ENCODE measurements at places on chromosomes 4 and X.

DNA sequence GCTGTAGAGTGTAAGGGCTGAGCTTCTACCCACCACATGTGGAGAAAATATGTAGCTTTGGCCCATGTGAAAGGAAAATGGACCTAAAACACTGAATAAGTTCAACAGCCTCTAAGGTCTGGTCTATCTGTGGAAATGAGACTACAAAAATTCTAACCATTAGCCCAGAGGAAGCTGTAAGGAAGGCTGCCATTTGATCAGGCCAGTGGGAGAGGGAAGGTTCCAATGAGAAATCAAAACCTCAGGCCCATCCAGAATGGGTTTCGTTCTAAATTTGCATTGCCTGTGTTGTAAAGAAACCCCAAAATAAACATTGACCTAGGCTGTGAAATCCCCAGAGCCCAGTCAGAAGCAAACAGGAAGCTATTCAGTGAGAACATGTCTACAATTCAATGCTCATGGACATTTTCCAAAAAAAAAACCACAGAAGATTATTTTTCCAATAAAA, 320.4 kb upstream of the SLC7A11 start:
- no peak for DNase-seq
- no peaks in the 10 kb centered on the region for H3K4me1 ChIP-seq
- no peak overlapping the region for H3K4me3 ChIP-seq
- no peaks in the 10 kb centered on the region for H3K36me3 ChIP-seq
- H3K27ac ChIP-seq = peak overlapping the region; percentile 26
- no peaks in the 10 kb centered on the region for H3K27me3 ChIP-seq

DNA sequence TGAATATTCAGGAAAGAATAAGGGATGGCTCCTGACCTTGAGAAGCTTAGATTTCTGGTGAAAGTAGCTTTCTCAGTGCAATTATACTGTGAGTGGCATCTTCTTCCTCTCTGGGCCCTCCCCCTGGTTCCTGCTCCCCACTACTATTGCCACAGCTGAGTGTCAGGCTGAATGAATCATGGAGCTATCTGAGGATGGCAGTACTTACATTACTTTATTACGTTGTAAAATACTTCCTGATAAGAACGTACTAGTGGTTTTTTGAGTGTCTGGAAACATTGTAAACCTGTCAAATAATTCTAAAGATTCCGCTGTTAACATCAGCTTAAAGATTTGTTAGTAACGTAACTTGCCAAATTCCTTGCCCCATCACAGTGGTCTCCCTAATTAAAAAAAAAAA, 36.2 kb downstream of the ARHGAP10 start:
- H3K27ac ChIP-seq = no peak overlapping the region
- no peak overlapping the region for H3K4me3 ChIP-seq
- DNase-seq = no peak
- H3K4me1 ChIP-seq = peaks cover 19% of the 10 kb centered on the region
- no peaks in the 10 kb centered on the region for H3K36me3 ChIP-seq

DNA sequence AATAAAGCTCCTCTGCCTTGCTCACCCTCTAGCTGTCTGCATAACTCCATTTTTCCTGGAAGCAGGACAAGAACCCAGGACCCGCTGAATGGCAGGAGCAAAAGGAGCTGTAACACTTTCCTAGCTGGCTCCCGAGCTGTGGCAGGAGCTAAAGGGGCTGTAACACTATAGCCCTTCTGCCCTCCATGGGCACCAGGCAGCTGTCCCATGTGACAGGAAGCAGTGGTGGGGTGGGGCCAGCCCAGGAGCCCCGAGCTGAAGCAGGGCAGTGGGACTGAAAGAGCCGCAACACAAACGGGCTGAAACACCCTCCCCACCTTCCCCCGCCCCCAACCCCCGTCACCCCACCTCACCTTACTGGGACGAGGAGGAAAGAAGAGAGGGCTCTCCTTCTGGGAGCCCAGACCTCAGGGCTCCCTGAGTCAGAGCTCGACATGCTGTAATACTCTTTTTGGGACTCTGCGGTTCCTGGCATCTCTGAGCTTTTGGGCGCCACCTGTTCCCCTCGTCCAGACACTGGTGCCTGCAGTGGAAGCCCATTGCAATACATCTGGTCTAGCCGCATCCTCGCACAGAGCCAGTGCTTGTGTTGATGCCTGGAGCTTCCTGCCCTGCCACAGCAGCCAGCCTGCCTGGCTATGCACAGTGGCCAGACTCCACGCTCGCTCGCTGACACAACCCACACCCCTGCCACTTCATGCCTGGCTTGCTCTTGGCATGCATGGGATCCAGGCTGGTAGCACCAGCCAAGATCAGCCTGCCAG, 39.4 kb downstream of the PPM1K start:
- no peaks in the 10 kb centered on the region for H3K4me1 ChIP-seq
- no peaks in the 10 kb centered on the region for H3K36me3 ChIP-seq
- H3K27me3 ChIP-seq = no peaks in the 10 kb centered on the region
- H3K4me3 ChIP-seq = peak overlapping the region; percentile 28
- no peak for DNase-seq

DNA sequence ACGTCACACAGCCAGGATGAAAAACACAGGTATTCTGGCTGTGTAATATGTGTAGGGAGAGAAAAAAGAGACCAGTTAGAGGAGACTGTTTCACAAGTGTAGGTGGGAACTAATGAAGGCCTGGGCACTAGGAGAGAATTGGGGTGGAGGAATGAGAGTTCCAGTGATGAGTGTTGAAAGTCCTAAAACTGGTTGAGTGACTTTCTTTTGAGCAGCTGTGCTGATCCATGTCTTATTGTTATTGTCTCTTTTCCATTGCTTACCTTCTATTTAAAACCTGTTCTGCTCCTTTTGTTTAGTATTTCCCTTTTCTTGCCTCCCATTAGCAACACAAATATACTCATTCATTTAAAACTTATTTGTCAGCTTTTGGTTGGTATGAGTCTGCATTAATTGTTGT, 88.7 kb downstream of the PDLIM5 start:
- DNase-seq = no peak
- peaks cover 91% of the 10 kb centered on the region for H3K4me1 ChIP-seq
- no peak overlapping the region for H3K4me3 ChIP-seq
- peak overlapping the region; percentile 85 for H3K27ac ChIP-seq

DNA sequence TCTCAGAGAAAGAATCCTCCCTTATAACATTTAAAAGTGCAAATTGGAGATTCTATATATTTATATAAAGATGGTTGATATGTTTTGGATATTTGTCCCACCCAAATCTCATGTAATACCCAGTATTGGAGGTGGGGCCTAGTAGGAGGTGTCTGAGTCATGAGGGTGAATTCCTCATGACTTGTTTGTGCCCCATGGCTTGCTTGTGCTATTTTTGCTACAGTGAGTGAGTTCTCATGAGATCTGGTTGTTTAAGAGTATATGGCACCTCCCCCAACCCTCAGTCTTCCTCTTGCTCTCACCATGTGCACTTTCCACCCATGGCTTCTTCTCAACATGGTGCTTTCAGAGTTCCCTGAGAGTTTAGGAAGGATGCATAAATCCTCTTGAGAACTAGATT, 9.5 kb upstream of the ANKRD50 start:
- H3K4me1 ChIP-seq = no peaks in the 10 kb centered on the region
- DNase-seq = no peak
- no peaks in the 10 kb centered on the region for H3K36me3 ChIP-seq
- no peak overlapping the region for H3K27ac ChIP-seq

- H3K4me1 ChIP-seq = peaks cover 20% of the 10 kb centered on the region
- no peaks in the 10 kb centered on the region for H3K27me3 ChIP-seq
- no peak overlapping the region for H3K27ac ChIP-seq
- peaks cover 88% of the 10 kb centered on the region for H3K36me3 ChIP-seq
Measured at GRCh38 chr4:2891294-2891693, 47.6 kb downstream of the ADD1 start.

GRCh38 chr4:85734424-85734831, 259.5 kb downstream of the ARHGAP24 start:
- no peaks in the 10 kb centered on the region for H3K36me3 ChIP-seq
- no peaks in the 10 kb centered on the region for H3K27me3 ChIP-seq
- no peak overlapping the region for H3K4me3 ChIP-seq
- no peak overlapping the region for H3K27ac ChIP-seq
- H3K4me1 ChIP-seq = no peaks in the 10 kb centered on the region

DNA sequence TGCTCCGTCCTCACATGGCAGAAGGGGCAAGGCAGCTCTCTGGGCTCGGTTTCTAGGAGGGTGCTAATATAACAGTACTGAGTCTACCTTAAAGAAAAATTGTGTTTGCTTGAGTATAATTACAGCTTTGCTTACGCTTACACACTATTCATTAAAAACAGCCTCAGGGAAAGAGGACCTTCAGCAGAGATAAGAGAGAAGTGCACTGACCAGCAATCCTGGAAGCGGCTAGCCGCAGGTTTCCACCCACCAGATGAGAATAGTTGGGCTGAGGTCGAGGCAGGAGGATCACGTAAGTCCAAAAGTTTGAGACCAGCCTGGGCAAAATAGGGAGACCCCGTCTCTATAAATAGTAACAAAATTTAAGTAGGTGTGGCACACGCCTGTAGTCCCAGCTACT, 15.2 kb upstream of the MRFAP1 start:
- no peak for DNase-seq
- H3K27me3 ChIP-seq = no peaks in the 10 kb centered on the region
- no peak overlapping the region for H3K27ac ChIP-seq
- H3K4me3 ChIP-seq = no peak overlapping the region

DNA sequence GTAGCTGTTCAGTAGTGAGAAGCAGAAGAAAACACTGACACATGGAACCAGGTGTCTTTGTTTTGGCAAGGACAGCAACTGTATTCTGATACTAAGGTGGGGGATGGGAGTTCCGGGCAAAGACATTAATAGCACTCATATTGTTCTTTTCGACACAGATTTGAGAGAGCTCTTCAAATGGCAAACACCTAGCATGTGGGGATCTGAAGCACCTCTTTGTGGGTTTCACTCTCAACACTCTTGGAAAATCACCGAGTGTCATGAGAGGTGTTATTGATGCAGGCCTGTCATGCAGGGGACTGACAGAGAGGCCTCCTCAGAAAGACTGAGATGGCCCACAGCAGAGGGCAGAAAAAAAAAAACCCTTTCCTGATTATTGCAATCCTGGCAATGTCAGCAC, 228.4 kb upstream of the VCX start:
- H3K27ac ChIP-seq = no peak overlapping the region
- no peak for DNase-seq
- H3K4me3 ChIP-seq = no peak overlapping the region

GRCh38 chr4:126568652-126569570, 1063.8 kb upstream of the INTU start:
- H3K27me3 ChIP-seq = no peaks in the 10 kb centered on the region
- no peak overlapping the region for H3K27ac ChIP-seq
- no peak for DNase-seq
- no peaks in the 10 kb centered on the region for H3K36me3 ChIP-seq
- H3K4me1 ChIP-seq = no peaks in the 10 kb centered on the region
- no peak overlapping the region for H3K4me3 ChIP-seq

GRCh38 chr4:38563707-38564495, 100.1 kb upstream of the KLF3 start:
- H3K27ac ChIP-seq = no peak overlapping the region
- no peaks in the 10 kb centered on the region for H3K36me3 ChIP-seq
- H3K27me3 ChIP-seq = no peaks in the 10 kb centered on the region
- no peak for DNase-seq

- H3K4me1 ChIP-seq = no peaks in the 10 kb centered on the region
- no peaks in the 10 kb centered on the region for H3K27me3 ChIP-seq
- H3K4me3 ChIP-seq = no peak overlapping the region
- H3K36me3 ChIP-seq = no peaks in the 10 kb centered on the region
- no peak overlapping the region for H3K27ac ChIP-seq
Measured at GRCh38 chr4:183059797-183060196, 39.3 kb upstream of the WWC2 start.

GRCh38 chr4:32196950-32197688, 1477.0 kb downstream of the PCDH7 start:
- H3K27me3 ChIP-seq = no peaks in the 10 kb centered on the region
- H3K36me3 ChIP-seq = no peaks in the 10 kb centered on the region
- no peak overlapping the region for H3K4me3 ChIP-seq
- H3K4me1 ChIP-seq = no peaks in the 10 kb centered on the region
- no peak overlapping the region for H3K27ac ChIP-seq

DNA sequence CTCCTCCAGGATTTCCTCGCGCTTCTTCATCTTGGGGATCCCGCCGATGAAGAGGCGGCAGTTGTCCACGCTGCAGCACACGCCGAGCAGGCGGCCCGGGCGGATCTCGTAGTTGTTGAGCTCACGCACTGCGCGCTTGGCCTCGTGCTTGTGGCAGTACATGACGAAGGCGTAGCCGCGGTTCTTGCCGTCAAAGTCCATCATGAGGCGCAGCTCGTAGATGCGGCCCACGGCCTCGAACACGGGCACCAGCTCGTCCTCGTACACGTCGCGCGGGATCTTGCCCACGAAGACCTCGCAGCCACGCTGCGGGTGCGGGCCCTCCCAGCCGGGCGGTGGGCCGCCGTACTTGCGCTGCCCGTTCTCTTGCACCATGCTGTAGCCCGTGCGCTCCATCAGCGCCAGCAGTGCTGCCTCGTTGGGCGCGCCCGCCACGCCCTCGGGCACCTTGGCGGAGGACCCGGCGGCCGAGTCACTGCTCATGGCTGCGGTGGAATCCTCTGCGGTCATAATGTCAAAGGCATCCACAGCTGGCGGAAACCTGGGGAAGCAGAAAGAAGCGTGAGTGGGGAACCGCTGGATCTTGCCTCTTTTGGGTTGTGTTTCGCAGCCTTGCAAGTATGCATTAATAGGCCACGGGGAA, 103.4 kb downstream of the CHRNA9 start:
- H3K4me1 ChIP-seq = no peaks in the 10 kb centered on the region
- DNase-seq = no peak
- H3K27me3 ChIP-seq = no peaks in the 10 kb centered on the region
- H3K27ac ChIP-seq = no peak overlapping the region
- H3K36me3 ChIP-seq = peaks cover 45% of the 10 kb centered on the region

GRCh38 chrX:49165901-49166881, 3.6 kb downstream of the MAGIX start:
- no peaks in the 10 kb centered on the region for H3K36me3 ChIP-seq
- peak overlapping the region; percentile 50 for H3K4me3 ChIP-seq
- no peaks in the 10 kb centered on the region for H3K27me3 ChIP-seq
- peak; percentile 37 for DNase-seq
- H3K27ac ChIP-seq = peak overlapping the region; percentile 95

GRCh38 chr4:16079046-16079445, 4.8 kb downstream of the PROM1 start:
- H3K4me3 ChIP-seq = no peak overlapping the region
- peaks cover 12% of the 10 kb centered on the region for H3K27me3 ChIP-seq
- DNase-seq = no peak
- peaks cover 29% of the 10 kb centered on the region for H3K4me1 ChIP-seq
- no peak overlapping the region for H3K27ac ChIP-seq

DNA sequence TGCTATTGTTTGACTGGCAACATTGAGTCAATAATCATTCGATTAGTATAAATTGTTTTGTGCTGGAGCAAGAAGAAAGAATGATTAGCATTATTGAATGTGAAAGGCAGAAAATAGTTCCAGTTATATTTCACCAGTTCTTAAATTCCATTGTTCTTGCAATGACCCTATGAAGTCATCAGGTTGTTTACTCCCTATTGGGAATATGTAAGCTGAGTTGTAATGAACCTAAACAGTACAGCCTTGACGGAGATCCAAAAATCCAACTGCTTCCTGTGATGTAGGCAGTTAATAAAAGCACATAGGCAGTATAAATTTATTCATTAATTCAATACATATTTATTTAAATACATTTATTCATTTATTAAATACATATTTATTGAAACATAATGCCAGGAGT, 947.5 kb downstream of the PCDH7 start:
- no peak overlapping the region for H3K4me3 ChIP-seq
- H3K36me3 ChIP-seq = no peaks in the 10 kb centered on the region
- H3K27me3 ChIP-seq = no peaks in the 10 kb centered on the region
- H3K4me1 ChIP-seq = no peaks in the 10 kb centered on the region
- no peak for DNase-seq

GRCh38 chr4:184251670-184251980, 34.0 kb upstream of the ENPP6 start:
- no peak overlapping the region for H3K4me3 ChIP-seq
- no peaks in the 10 kb centered on the region for H3K4me1 ChIP-seq
- H3K27ac ChIP-seq = no peak overlapping the region
- H3K36me3 ChIP-seq = no peaks in the 10 kb centered on the region

Data from esophagus squamous epithelium (tissue), 5 donors.